ENCODE measurements at places on chromosomes 1 and 21. TPM values are rescaled to one million over a fixed set of nuclear protein-coding genes. Genes with fewer than 3 reads are reported as not detected.

DNA sequence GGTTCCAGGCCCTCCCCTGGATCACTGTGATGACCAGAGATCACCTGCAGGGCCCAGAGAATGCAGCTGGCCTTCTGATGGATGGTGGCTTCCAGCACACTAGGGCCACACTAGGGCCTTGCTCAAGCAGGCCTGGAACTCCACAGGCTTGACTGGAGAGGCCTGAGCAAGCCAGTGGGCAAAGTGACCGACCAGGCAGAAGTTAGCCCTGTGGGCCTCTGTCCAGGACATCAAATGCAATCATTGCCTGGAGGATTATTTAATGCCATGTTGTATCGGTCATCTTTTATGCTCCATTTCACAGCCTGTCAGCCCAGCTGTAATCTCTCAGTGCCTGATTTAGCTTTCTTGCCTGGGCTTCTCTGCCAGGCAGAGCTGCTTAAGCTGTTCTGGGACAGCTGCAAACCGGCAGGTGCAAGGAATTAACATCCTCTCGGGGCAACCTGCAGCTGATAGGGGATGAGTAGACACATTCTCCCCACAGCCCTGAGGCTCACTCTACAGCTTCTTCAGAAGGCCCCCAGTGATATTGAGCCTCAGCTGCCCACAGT lies 17.7 kb downstream of the NENF start:
- DNase-seq = no peak

DNA sequence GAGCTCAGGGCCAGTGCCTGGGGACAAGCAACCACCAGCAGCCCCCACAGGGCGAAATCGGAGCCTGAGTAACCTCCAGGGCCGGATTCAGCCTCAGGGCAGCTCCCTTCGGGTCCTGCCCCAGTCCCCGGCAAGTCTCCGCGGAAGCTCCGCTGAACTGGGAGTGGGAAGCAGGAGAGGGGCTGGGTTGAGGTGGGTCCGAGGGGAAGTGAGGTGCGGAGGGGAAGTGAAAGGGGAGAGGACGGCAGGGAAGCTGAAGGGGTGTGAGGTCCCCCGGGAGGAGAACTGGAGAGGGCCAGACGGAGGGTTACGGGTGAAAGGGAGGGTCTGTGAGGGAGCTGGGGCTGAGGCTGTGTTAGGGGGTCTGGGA lies 560 bp downstream of the PADI2 start:
- DNase-seq = no peak

DNA sequence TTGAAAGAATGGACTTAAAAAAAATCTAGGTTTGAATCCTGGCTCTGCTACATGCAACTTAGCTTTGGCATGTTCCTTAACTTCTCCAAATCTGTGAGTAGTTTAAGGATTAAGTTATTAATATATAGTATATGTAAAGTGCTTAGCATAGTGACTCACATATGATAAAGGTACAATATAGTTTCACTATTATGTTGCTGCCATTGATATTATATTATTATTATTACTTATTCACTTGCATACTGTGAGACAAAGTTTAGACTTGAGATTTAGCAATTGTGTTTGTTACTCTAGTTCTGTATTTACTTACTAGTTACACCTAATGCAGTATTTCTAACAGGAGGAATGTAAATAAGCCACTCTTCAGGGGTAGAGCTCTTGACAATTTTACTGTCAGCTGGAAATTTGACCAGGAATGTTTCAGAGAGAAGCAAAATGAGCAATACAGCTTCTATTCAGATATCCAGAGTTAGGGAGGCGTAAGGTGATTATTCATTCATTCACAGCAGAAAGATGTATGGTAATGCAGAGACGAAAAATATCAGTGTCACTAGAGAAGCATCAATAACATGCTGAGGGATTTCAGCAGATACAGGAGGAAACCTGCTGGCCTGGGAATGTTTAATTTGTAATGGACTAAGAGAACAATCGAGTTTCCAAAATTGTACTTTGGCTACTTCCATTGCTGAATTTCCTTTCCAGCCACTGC lies 25.5 kb downstream of the RGS7 start:
- no peak for DNase-seq

GRCh38 chr21:45318556-45319404 lies 31.1 kb upstream of the POFUT2 start:
- peak; percentile 52 for DNase-seq

GRCh38 chr21:37005548-37006485 lies 685 bp upstream of the RIPPLY3 start:
- no peak for DNase-seq

GRCh38 chr1:80706526-80706925 lies 1094.2 kb upstream of the ADGRL2 start:
- DNase-seq = no peak

The CRNN gene
- not detected for total RNA-seq

The NBPF4 gene
- total RNA-seq = not detected

The THEMIS2 gene
- total RNA-seq = 18.3 TPM

The LORICRIN gene
- not detected for total RNA-seq

All from mucosa of gallbladder (tissue), 1 donor.